ENCODE measurements at places on chromosomes 1 and 21.

DNA sequence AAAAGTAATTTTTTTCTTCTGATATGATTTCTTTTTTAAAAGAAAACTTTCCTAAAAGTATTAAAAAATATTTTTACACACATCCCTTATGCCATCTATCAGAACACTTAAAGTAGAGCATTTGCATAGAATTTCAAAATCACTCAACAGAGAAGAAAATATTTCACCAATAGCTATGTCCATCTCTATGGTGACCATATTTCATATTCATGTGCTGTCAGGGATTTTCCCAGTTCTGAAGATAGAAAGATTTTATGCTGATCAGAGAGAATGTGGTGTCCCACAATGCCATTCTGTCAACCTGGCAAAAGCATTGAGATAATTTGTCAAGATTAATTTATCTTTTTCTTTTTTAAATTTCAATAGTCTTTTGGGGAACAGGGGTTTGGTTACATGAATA lies 87.0 kb downstream of the C4BPA start:
- DNase-seq: no peak

GRCh38 chr1:229230140-229230892 lies 40.6 kb upstream of the RAB4A start:
- no peak for DNase-seq

DNA sequence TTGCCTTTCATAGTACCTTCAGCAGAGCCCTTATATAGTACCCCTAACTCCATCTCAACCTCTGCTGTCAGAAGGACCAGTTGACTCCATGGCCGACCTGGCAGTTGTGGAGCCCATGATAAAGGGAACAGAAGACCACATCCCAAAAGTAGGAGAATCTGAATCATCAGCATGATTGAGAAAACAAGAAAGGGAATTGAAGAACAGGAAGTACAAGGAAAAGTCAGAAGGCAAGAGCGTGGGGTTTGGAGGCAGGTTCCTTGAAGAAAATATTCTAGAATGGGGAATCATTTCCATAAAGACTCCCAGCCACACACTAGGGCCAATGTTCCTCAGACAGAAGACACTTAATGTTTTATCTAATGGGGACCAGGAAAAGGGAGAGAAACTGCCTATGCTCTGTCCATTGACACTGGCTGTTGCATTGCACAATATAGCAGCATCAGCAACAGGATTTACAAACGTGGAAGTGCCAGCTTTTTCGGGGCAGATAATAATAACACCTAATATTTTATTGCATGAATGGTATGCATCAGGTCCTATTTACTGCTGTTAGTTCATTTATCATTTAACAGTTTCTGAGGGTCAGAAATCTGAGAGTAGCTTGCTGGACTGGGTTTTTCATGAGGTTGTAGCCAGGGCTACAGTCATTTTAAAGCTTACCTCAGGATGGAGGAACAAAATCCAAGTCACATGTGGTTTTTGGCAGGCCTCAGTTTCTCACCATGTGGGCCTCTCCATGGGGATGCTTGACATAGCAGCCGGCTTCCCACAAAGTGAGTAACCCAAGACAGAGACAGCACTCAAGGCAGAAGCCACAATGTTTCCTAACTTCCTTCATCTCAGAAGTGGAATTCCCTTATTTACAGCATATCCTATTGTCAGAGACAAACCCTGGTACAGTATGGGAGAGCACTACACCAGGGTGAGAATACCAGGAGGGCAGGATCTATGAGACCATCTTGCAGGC lies 483.4 kb downstream of the PLPP3 start:
- DNase-seq: peak; percentile 69

DNA sequence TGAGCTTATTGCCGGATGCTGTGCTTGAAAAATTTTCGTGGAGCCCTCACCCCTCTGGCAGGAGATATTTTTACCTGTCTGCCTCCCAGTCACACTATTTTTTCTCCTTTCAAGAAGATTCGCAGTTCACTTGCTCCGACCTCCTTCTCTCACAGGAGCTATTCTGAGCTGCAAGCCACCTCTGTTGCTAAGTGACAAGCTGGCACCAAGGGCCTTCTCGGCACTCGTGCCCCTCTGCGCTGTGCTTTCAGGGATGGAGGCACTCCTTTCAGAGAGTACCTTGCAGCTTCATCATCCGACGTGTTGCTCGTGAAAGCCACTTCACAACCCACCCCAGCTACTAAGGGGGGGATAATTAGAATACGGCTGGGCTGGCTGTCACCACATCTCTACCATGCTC lies 11.6 kb downstream of the SLC6A17 start:
- no peak for DNase-seq

GRCh38 chr1:181106022-181106312 lies 17.5 kb downstream of the IER5 start:
- no peak for DNase-seq

DNA sequence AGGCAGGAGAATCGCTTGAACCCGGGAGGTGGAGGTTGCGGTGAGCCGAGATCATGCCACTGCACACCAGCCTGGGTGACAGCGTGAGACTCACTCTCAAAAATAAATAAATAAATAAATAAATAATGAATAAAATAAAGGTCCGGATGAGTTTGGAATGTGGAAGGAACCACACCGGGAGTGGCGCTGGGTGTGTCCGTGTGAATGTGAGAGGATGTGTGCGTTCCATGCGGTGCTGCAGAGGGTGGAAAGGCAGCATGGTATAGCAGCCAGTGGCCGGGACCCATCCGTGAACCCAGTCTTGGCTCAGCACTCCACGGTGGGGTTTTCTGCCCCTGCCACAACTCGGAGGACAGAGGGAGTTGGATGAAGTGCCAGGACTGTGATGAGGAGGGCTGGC lies 56.2 kb upstream of the POFUT2 start:
- DNase-seq: no peak

DNA sequence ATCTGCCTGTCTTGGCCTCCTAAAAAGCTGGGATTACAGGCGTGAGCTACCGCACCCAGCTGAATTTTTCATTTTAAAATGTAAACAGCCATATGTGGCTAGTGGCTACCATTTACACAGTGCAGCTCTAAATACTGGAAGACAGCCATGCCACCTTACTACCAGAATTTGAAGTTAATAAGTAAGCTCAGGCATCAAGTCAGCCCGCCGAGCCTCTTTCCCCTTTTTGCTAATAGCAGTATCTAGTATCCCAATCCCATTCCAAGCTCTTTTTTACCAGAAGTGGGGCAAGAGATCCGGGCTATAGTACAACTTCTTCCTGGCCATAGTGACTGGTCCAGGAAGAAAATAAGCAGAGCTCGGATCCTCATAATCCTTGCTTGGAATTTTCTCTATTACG lies 15.1 kb downstream of the TAF13 start:
- DNase-seq: no peak

GRCh38 chr1:88980870-88981269 lies 11.6 kb downstream of the KYAT3 start:
- DNase-seq: no peak

DNA sequence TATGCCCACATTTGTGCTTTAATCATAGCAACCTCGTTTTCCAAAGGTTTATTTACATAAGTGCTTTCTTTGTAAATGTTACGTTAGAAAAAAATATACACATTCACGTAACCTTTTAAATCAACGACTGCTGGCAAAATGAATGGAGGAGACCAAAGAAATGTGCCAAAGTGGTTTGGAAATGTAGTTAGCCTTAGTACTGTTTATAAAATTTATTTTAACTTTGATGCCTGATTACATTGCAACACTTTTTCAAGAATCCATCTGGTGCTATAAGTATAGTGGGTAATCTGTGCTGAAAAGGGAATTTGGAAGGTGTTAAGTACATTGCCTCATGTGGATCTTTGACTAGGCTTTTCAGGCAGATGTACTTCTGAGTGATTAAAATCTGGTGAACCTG lies 108.9 kb downstream of the IFI44 start:
- DNase-seq: no peak

DNA sequence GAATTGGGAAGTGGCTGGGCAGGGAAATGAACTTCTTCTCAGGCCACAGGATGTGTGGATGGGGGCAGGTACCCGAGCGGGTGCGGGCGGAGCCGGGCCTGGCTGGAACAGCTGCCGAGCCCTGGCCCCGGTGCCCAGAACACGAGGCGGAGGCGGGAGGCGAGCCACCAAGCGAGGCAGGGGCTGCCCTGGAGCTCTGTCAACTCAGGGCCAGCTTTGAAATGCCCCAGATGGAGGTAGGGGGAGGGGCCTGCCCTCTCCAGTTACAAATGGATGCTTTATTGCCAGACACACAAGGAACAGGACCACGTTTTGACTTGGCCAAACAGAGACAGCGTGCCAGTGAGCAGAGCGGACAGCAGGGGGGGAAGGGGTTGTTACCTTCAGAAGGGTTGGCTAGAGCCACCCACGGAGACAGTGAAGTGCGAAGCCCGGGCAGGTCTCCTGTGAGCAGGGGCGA lies 240.4 kb downstream of the SDCCAG8 start:
- no peak for DNase-seq

DNA sequence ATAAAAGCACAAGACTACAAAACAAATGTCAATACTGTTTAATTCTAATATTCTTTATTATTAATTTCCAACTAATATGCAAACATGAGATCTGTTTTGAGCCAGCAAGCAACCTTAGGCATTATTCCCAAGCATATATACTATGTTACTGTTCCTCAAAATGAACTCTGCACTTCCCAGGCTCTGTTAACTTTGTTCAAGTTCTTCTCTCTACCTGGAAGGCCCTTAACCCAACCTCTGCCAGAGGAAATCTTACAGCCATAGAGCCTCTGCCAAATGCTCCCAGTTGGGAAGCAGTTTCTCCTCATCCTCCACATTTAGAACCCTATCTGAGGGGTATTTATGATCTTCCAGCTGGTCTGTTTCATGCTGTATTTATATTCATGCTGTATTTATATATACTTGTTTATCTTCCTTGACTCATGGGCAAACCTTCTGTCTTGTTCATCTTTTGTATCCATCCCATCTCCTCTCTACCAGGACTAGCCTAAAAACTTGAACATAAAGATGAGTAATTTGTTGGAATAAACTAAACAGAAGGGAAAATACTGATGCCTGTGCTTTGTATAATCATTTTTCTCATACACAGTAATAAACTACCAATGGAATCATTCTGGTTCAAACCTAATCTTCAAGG lies 5.3 kb downstream of the IVNS1ABP start:
- no peak for DNase-seq

DNA sequence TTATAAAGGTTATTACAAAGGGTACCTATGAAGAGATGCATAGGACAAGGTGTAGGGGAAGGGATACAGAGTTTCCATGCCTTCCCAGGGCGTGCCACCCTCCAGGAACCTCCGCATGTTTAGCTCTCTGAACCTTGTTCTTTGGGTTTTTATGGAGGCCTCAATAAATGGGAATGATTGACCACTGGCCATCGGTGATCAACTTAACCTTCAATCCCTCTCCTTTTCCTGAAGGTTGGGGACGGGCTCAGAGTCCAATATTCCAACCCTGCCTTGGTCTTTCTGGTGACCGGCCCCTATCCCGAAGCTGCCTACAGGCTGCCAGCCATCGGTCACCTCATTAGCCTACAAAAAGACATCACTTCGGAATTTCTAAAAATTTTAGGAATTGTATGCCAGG lies 11.7 kb downstream of the CD244 start:
- DNase-seq: no peak

GRCh38 chr21:44569861-44570517 lies 3.5 kb upstream of the KRTAP10-4 start:
- DNase-seq: no peak

GRCh38 chr1:88296227-88296626 lies 387.8 kb upstream of the PKN2 start:
- DNase-seq: no peak

DNA sequence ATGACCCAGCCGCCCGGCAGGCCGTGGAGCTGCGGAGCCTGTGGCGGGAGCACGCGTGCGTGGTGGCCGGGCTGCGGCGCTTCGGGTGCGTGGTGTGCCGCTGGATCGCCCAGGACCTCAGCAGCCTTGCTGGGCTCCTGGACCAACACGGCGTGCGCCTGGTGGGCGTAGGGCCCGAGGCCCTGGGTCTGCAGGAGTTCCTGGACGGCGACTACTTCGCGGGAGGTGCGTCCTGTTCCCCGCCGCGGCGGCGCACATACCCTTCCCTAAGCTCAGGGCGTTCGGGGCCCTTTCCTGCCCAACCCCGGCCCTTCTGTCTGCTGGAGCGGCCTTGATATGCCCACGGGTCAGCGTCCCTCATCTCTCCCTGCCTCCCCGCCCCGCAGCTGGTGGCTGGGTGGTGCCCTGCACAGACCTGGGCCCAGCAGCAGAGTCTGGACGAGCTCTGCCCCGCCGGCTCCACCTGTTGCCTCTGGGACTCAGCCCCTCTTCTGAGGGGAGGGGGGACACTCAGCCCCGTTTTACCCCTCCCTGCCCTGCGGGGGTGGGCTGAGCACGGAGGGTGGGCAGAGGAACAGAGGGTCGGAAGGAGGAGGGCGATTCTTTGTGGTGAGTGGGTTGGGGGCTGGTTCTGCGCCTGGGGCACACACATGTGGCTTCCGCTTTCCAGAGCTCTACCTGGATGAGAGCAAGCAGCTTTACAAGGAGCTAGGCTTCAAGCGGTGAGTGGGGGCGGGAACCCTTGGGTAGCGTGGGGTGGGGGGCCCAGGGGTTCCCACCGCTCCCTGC lies 688 bp downstream of the PRXL2B start:
- peak; percentile 27 for DNase-seq

DNA sequence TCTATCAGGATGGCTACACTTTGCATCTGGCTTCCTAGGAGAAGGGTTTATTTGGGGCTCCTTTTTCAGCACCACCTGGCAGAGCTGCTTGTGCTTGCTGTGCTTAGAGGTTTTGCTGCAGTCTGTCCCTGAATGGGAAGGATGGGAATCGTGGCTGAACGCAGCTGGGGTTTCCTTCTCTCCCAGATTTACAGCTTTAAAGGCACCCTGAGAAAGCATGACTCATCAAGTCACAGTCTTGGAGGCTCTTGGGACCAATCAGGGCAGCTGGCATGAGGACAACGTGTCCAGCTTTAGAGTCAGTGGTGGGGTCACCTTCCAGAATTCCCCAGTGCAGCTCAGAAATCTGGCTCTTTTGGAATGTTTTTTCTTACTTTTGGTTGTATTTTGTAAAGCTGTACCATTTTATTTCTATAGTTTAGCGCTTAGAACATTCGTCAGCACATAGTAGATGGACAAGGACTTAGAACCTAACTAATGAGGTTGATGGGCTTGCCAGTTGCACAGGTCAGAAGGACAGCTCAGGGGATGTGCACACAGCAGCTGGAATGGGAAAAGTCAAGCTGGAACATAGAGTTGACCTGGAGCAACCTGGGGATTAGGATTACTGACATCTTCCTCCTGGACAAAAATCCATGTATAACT lies 222.6 kb downstream of the PRDM2 start:
- no peak for DNase-seq

DNA sequence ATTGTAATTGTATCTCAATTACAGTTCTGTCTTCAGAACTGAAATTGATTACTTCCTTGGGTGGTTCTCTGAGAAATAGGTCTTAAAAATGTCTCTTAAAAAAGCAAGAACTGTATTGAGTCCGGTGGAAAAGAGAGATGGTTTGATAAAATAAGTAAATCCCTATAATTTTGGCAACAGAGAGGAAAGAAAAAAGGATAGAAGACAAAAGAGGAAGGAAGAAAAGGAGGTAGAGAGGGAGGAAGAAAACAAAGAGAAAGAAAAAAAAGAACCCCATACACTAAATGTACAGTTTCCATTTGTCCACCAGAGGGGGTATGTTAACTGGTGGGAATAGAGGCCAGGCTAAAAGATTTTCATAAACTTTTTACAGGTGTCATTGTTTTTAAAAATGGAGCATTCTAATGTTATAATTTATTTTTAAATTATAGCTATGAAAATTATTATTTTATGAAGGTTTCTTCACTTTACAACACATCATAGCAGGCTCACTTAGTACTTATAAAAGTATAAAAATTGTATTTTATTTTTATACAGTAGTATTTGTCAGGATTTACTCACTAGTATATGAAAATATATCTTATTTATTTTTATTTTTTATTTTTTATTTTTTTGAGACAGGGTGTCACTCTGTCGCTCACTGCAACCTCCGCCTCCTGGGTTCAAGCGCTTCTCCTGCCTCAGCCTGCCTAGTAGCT lies 2.1 kb upstream of the UBE2T start:
- DNase-seq: peak; percentile 35

All from iris pigment epithelial cell (primary cell).